ENCODE measurements at places on chromosomes 7 and 10. TPM values are rescaled to one million over a fixed set of nuclear protein-coding genes. Genes with fewer than 3 reads are reported as not detected.

Gene SVOPL
- not detected for total RNA-seq

Gene SFMBT2
- total RNA-seq, result 5.2 TPM

Gene CRYGN
- total RNA-seq, result 0.58 TPM

Gene CACNB2
- total RNA-seq, result 1.2 TPM

Gene CDC123
- 126 TPM for total RNA-seq

Gene BTBD16
- 0.15 TPM for total RNA-seq

Gene CALCR
- total RNA-seq, result not detected

Gene ALKBH4
- 17.4 TPM for total RNA-seq

Gene PNLIP
- not detected for total RNA-seq

Gene SPDYE8
- total RNA-seq, result not detected

Gene WBP1L
- total RNA-seq, result 54.1 TPM

Gene LAMTOR4
- total RNA-seq, result 108 TPM

Gene TMEM270
- not detected for total RNA-seq

Gene MMP21
- not detected for total RNA-seq

Gene COL17A1
- total RNA-seq, result under 0.01 TPM

Gene GJC3
- total RNA-seq, result not detected

Gene C7orf57
- not detected for total RNA-seq

Gene TBRG4
- total RNA-seq, result 54.0 TPM

Gene CCL26
- total RNA-seq, result 0.33 TPM

Gene RAPGEF5
- 1.3 TPM for total RNA-seq

Gene BHLHA15
- not detected for total RNA-seq

Gene TEX36
- total RNA-seq, result not detected

Gene SCART1
- total RNA-seq, result 3.0 TPM

Gene LBX1
- total RNA-seq, result not detected

Gene DEPP1
- 77.9 TPM for total RNA-seq

Gene MYL7
- not detected for total RNA-seq

Gene GGCT
- 19.8 TPM for total RNA-seq

Gene PRSS2
- total RNA-seq, result not detected

Gene MAGI2
- total RNA-seq, result 33.2 TPM

Gene NUTM2B
- total RNA-seq, result 1.2 TPM

Gene SAMD9
- 13.8 TPM for total RNA-seq

Gene ZNF277
- 49.5 TPM for total RNA-seq

Gene PRKCQ
- total RNA-seq, result not detected

Gene SPDYE5
- not detected for total RNA-seq

Gene ZSCAN21
- total RNA-seq, result 10.2 TPM

Gene C10orf105
- total RNA-seq, result not detected

Gene GHRHR
- not detected for total RNA-seq

Gene GIMAP4
- total RNA-seq, result 2.0 TPM

Gene PPA1
- 248 TPM for total RNA-seq

Gene FOXI2
- not detected for total RNA-seq

Gene RBP3
- total RNA-seq, result not detected

Gene SPDYE6
- total RNA-seq, result 0.15 TPM

Data from smooth muscle cell of trachea (primary cell).